ENCODE measurements at places on chromosomes 1 and 21.

DNA sequence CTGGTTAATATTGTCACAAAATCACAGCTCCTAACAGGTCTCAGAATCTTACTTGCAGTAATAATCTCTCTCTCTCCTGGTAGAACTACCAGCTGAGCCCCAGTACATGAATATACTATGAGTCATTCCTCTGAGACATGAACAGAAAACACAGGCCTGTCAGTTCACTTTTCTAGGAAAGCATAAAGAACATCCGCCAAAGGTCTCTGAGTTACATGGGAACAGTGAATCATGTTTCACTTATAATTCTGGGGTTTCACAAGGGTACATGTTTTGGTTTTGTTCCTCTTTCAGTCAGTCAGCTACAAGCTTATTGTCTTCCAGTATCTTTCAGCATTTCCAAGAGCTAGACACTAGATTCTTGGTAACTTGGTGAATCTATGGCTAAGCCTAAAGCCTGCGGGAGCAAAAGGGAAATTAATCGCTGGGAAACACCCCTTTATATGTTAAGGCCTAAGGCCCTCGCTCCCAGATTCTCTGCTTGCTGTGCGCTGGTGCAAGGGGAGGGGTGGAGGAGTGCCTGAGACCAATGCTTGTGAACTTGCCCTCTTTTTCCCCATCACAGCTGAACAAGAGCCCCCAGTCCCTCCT lies 31.7 kb downstream of the IFNGR2 start:
- no peak for DNase-seq

- DNase-seq, result no peak
Observed at GRCh38 chr1:155277902-155278688, 832 bp downstream of the HCN3 start.

GRCh38 chr1:51192213-51192843 lies 43.7 kb upstream of the RNF11 start:
- peak; percentile 37 for DNase-seq

DNA sequence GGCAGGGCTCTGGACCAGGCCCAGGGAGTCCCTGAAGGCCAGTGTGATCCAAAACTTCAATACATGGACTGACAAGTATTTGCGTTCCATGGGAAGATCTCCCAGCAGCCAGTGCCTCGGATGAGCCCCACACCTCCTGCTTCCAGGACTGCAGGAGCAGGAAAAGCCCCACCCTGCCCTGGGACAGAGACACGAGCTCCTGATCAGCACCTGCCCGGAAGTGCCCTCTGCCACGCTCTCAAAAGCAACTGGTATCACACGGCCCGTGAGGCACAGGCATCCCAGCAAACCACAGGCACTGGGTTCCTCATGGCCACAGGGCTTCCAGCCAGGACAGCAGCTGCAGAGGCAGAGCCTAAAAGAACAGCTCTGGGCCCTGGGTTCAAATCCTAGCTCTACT lies 48.6 kb downstream of the ACOT7 start:
- no peak for DNase-seq

- no peak for DNase-seq
Observed at GRCh38 chr1:22613572-22613918, 22.9 kb upstream of the C1QA start.

DNA sequence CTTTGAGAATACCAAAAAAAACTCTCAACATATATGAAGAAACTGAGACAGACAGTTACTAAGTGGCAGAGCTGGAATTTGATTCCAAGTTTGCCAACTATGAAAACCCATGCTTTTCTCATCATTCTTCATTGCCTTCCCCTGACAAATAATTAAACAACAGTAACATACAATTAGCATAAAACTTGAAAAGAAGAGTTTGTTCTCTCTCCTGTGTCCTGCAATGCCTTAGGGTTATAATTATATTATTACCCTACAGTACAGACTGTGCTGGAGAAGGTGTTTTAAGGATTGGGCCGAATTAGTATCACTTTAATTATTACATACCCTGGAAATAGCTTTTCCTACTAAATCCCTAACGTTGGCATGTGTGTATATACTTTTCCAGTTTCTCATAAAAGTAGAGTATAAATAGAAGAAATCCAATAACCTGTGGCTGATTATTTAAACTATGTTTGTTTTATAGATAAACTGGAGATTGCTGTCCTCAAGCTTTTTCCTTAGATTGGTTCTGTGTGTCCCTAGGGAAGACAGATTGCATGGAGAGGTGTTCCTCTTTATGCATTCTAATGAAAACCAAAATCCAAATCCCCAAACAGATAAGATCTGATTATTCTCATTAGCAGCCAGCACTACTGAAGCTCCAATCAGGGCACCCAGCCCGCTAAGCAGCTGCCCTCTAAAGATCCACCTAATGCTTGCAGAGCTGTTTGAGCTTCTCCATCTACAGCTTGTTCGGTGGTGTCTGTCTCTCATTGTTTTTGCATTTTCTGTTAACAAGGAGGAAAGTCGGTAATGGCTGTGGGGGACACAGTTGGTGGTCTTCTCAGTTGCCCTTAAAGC lies 156.3 kb downstream of the TM2D1 start:
- no peak for DNase-seq

DNA sequence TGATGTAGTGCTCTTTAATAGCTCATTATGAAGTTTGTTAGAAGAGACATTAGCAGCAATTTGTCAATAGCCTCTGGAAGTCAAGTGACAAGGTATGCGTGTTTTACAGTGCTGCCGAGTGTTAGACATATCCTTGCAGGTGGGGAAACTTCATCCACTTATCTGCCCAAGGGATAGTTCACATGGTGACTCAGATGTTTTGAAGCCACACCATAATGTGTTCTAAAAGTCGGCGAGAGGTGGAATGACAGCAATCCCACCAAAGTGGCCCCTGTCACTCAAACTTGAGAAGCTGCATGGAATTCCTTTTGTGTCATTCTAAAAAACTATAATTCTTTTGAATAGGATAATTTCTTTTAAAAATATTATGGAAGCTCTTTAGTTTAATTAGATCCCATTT lies 98.1 kb downstream of the RUNX1 start:
- no peak for DNase-seq

Data from iPS DF 6.9 (cell line).